ENCODE measurements at places on chromosomes 5 and 9. TPM values are rescaled to one million over a fixed set of nuclear protein-coding genes. Genes with fewer than 3 reads are reported as not detected.

DNA sequence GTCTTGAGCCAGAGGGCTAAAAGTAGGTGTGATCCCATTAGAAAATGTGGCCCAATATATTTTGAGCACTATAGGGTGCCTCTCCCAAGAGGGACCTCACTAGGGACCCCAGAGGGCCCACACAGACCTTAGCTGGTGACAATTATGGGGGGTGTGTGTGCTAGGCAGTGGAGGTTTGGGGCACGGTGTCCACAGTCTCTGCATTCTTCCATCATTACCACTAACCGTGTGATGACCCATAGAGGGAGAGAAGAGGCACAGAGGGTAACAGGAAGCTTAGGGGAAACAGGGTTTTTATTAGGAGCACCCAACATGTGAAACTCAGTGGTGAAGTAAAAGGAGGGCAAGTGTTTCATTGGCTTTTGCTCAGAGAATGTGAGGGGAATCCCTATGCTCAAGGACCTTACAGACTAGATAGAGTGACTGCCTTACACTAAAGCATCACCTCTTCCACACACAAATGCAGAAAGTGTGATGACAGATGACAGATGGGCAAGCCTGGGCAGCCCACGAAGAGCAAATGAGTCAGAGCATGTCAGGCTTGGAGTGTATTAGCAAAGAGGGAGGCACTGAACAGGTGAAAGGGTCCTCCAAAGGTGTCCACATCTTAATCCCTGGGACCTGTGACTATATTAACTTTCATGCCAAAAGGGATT lies 2.5 kb upstream of the ACTL7A start:
- DNase-seq: no peak

- DNase-seq: no peak
These were observed 81.8 kb downstream of the SUSD1 start for GRCh38 chr9:112093147-112093869.

GRCh38 chr5:52773342-52773741 lies 14.4 kb upstream of the ITGA1 start:
- no peak for DNase-seq

Gene OTP
- not detected for total RNA-seq
